Hematopoietic multipotent progenitor cell treated with erythropoietin and hydrocortisone succinate and interleukin-3 and kit ligand, for 4 days (in vitro differentiated cells): ENCODE measurements at places on chromosomes 2 and 18.

DNA sequence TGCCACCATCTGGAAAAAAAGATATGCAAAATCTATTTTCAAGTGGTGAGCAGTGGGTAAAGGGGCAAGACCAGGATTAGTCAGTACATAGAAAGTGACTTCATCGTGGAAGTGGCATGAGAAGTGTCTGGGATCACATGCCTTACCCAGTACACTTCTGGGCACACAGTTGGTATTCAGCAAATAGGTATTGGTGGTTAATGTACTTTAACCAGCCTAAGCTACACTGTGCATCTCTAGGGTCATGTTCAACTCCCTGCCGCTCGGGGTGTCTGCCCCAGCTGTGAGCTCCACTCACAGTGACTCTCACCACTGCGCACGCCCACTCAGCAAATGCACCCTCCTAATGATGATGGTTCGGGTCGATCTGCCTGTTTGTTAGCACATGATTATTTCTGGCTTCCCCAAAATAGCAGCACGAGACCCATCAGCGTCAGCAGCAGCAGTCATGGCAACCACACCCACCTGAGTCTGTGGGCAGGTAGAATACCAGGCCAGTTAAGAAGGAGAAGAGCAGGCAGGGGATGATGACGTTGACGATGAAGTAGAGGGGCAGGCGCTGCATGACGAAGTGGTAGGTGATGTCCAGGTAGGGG, 11.1 kb downstream of the CHRNA1 start:
- DNase-seq: no peak

DNA sequence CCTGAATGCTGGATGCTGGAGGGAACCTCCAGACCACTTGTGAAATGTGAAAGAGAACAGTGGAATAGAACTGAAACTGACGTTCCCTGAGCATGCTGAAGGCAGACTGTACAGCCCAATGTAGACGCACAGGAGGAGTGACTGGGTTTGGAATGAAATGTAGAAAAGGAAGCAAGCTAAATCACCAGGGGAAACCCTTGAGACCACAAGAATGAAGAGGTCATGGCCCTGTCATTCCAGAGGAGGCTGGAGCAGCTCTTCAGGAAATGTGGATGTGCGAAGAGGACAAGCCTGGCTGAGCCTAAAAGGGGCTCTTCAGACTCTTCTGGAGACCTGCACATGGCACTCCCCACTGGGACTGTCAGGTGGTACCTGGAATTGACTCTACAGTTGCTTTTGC, 118.5 kb upstream of the ALPP start:
- no peak for DNase-seq

DNA sequence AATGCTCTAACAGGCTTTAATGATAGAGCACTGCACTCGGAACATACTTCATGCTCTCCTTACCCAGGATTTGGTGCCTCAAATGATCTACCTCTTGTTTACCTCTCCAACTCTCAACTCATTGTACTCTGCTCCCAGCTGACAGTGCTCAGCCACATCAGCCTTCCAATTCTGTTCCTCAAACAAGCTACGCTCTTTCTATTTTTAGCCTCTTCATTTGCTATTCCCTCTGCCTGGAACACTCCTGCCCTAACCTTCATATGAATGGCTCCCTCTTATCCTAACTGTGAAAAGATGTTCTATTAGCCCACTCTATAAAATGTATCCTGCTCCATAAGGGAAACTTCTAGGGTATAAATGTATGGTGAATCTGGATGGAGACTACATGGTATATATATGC, 42.5 kb downstream of the PIGN start:
- DNase-seq: no peak

DNA sequence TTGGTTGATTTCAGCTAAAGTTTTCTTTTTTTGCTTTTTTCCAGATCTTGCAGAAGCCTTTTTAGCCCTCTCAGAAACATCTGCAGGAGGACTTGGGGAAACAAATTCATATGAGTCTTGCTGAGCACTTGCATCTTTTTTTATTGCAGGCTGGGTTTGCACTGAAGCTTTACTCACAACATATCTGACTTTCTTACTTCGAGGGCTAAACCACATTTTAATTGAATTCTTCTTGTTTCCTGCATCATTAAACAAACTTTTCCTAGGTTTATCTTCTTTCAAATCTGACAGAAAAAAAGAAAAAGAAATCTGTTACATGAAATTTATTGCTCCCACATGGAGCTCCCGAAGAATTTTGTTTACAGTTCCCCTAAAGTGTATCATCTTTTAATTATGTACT, 28.3 kb downstream of the BARD1 start:
- DNase-seq: no peak

GRCh38 chr2:143877056-143877455, 642.9 kb downstream of the ZEB2 start:
- DNase-seq: no peak
